ENCODE measurements at places on chromosomes 12 and 14.

- no peak for DNase-seq
Observed at GRCh38 chr14:93214598-93214997, 7.5 kb downstream of the UBR7 start.

DNA sequence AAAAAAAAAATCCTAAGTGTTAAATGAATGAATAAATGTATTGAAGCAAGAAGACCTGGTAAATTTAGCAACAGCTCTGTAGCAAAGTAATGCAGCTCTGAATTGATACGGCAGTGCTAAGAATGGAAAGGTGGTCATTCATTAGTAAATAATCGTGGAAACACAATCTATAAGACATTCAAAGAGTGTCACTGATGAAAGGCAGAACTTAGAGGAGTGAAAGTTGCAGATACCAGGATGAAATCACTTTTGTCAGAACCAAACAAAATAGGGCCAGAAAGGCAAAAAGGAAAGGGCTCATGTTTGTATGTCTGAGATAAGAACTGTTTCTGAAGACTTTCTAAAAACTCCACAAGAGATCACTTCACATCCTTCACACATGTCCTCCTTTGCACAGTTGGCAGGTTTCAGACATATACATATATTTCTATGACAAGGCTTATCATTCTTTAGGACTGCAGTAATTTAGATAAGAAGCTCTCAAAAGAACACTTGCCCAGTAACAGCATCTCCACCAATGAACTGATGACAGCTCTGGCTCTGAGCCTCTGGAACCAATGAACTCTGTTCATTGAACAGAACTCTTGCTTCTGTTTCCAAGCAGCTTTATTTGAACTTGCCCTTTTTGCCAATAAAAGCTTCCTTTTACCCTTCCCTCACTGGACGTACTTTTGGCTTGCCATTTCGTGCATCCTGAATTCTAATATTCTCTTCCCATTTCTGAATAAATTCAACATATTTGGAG, 4.2 kb upstream of the LRR1 start:
- no peak for DNase-seq

DNA sequence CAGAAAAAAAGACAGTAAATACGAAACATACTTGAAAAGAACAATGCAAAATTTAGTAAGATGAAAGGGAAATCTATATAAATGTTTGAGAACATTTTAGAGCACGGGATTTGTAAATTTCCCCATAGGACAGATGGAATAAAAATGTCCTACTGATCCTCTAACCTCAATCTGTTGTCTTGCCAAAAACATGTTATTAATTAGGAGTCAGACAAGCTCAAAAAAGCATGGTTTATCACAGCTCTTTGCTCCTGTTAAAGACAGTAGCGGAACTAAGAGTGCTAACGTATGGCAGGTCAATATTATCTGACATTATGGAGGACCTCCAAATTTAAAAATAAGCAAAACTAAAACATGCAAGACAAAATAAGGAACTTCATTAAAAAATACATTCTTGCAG, 12.9 kb downstream of the GMFB start:
- DNase-seq, result no peak

- DNase-seq, result no peak
Observed at GRCh38 chr12:53222170-53222721, 9.8 kb downstream of the RARG start.

- no peak for DNase-seq
Observed at GRCh38 chr12:47362126-47362705, 282.5 kb upstream of the AMIGO2 start.

DNA sequence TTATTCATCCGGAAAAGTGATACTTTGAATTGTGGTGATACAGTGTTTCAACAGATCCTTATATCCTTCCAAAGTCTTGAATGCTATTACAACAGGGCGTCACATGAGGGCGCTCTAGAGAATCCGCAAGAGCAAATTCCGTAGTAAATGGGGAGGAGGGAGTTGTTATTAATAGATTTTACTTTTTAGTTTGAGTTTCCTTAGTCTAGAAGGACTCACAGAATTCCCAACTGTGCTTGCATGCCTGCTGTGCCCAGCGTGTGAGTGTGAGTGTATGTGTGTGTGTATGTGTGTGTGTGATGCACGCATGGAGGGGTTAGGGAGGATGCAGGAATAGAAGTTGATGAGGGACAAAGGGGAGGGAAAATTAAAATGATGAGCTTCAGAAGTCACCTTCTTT, 375.3 kb downstream of the C12orf75 start:
- DNase-seq, result peak; percentile 61

DNA sequence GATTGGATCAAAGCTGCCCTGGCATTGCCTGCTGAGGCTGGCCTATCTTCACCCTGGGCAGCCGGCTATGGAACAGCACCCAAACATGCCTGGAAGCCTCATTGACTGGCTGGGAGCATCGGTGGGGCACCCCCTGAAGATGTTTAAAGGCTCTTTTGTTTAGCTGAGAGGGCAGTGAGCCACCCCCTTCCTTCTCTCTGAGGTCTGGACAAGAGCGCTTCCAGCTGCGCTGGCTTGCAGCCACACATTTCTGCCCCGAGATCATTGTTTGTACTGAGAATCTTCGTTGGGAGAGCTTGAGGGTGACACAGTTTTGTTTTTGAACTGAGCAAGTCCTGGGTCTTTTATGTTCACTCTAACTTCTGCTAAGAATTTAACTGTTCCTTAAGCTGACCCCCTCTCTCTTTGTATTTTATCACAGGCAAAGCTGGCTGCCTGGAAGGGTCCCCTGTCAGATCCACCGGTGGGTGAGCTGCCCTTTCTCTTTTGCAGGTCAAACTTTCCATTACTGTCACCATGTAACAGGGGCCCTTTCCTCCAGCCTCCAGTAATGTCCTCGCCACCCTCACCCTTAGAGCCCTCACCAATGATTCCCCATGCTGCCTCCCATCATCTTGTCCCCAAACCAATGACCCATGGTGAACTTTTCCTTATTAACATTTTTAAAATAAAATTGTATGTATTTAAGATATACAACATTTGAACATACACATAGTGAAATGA, 212.2 kb downstream of the KIF26A start:
- DNase-seq, result no peak

DNA sequence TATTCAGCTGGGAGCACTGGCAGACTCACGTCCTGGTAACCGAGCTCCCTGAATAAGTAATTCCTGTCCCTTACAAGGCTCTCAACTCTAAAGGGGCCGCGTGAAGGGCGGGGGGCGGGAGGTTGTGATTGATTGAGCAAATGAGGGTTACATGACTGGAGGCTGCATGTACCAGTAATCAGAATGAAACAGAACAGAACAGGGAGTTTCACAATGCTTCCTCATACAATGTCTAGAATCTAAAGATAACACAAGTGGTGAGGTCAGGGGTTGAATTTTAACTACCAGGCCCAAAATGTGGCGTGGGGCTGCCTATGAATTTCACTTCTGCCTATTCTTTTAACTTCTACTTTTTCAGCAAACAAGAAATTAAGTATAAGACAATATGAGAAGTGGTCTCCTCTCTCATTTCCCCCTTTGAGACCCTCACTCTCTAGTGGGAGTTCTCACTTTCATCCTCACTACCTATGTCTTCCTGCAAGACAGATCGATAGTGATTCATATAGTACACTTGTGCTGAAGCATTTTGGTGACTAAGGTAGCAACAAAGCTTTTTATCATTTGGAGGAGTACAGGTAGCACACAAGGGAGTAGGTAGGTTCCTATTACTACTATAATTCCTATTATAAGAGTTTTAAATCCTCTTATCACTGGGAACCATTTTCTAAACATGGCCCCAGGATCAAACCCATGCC, 239.8 kb downstream of the KTN1 start:
- no peak for DNase-seq

GRCh38 chr12:130070126-130070611, 92.1 kb upstream of the FZD10 start:
- DNase-seq, result peak; percentile 66

DNA sequence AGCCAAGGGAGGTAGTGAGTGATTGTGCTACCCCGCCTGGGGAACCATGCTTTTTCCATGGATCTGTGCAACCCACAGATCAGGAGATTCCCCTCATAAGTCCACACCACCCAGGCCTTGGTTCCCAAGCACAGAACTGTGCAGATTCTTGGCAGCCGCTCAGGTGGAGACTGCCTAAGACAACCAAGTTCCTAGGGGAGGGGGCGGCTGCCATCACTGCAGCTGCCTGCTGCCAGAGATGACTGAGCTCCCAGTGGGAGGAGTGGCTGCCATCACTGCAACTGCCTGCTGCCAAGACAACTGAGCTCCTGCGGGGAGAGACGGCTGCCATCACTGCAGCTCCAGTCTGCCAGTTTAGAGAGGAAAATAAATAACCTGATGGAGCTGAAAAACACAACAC, 138.3 kb upstream of the GARIN2 start:
- no peak for DNase-seq

DNA sequence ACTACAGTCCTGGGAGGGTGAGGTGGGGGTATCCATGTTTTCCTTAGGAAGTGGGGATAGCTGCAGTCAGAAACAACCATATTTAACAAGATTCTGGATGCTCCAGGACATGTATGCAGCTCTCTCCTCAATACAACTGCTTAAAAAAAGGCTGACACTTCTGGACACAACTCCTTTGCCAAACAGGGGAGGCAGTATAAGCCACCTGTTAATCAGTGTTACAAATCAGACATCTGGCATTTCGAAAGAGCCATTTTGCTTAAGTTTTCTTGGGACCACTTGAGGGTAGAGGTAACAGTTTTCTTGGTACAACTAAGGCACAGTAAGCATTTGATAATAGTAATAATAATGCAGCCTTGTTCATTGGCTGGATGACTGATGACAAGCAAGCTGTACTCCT, 47.1 kb downstream of the RPGRIP1 start:
- DNase-seq, result no peak

- no peak for DNase-seq
Observed at GRCh38 chr12:22348208-22348607, 13.7 kb upstream of the ST8SIA1 start.

GRCh38 chr12:80791863-80792262, 75.2 kb downstream of the MYF5 start:
- DNase-seq, result no peak

DNA sequence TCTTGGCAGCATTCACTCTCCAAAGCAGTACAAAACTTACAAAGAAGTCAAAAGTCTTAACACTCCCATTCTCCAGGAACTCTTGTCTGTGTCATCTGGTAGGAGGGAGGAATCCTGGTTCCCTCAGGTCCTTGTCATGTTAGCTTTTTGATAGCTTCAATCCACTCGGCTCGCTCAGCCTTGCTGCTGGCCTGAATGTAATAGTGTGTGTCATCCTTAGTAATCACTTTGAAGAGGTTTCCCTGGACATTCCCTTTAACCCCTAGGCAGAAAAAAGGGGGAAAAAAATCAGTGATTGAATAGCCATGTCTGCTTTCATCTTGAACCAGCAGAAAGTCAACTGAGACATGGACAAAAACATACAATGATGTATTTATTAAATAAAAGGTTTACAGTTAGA, 24.8 kb downstream of the PLEK2 start:
- DNase-seq, result no peak

DNA sequence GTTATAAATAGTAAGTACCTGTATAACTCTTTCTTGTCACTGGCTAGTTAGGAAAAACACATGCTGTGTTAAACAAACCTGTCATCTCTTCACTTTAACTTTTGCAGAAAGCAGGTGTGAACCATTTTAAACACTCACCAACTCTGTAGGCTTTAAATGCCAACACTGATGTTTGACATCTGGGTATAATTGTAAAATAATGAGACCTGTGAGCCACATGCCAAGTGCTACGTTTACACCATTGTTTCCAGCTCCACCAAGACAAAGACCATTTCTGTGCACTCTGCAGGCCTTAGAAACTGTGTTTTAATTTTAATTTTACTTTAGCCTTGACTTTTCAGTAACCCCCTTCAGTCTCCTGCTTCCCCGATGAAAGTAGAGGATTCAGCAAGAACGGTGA, 11.0 kb downstream of the TPH2 start:
- no peak for DNase-seq

- DNase-seq, result no peak
Observed at GRCh38 chr12:31751085-31751484, 22.3 kb upstream of the AMN1 start.

- no peak for DNase-seq
Observed at GRCh38 chr12:129607756-129608155, 296.1 kb downstream of the TMEM132D start.

- no peak for DNase-seq
Observed at GRCh38 chr14:87084908-87085307, 908.1 kb downstream of the GALC start.

GRCh38 chr14:46571970-46572369, 79.6 kb downstream of the RPL10L start:
- DNase-seq, result no peak

DNA sequence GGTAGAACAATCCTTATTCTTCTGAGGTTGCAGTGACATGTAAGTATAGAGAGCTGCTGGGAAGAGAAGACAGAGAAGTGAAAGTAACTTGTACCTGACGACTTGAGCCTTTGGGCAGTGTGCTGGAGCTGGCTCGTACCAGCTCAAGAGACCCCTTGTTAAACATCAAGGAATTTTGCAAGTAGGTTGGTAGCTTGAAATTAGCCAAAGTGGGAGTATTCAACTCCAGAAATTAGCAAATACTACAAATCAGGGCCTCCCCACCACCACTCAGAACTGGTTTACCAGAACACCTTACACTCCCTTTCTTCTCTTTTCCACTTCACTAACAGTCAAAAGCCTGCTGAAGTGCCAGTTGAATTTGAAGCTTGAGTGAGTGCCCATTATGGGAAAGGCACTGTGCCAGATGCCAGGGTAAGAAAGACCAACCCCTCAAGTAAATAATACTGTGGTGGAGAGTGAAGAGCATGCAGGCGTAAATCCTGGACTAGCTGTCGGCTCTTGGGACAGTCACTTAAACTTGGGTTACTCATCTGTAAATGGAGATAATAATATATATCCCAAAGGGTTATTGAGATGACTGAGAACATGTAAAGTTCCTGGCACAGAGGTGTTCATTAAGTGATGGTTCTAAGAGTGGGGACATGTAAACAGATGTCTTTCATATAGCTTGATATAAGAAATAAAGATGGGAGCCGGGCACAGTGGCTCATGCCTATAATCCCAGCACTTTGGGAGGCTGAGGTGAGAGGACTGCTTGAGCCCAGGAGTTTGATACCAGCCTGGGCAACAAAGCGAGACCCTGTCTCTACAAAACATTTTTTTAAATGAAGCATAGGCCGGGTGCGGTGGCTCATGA, 27.0 kb upstream of the EID3 start:
- no peak for DNase-seq

GRCh38 chr14:32588448-32589320, 259.6 kb downstream of the AKAP6 start:
- DNase-seq, result no peak

- no peak for DNase-seq
Observed at GRCh38 chr14:31590206-31590605, 29.0 kb downstream of the NUBPL start.
